ENCODE measurements at places on chromosomes 12 and 14. TPM values are rescaled to one million over a fixed set of nuclear protein-coding genes. Genes with fewer than 3 reads are reported as not detected.

RIMKLB gene
- total RNA-seq = 34.0 TPM

EIF2B1 gene
- total RNA-seq = 135 TPM

HHIPL1 gene
- 4.9 TPM for total RNA-seq

GRCh38 chr14:97097296-97097695 lies 300.1 kb downstream of the VRK1 start:
- DNase-seq = no peak

DNA sequence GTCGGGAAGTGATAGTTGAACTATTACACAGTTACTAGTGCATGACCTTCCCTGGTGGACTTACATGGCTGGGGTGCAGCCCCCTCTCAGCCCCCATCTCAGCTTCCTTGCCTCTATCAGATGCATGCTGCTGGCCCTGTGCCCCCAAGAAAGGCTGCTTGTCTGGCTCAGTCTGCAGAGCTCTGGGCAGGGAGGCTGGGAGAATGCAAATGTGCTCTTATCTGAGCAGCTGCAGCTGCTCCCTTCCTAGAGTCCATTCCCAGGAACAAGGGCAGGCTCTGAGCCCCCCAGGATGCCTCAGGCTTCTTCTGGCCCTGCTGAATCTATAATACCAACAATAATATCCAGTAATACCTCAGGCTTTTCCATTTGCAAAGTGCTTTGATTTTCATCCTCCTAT lies 218.1 kb upstream of the SRRM4 start:
- no peak for DNase-seq

DNA sequence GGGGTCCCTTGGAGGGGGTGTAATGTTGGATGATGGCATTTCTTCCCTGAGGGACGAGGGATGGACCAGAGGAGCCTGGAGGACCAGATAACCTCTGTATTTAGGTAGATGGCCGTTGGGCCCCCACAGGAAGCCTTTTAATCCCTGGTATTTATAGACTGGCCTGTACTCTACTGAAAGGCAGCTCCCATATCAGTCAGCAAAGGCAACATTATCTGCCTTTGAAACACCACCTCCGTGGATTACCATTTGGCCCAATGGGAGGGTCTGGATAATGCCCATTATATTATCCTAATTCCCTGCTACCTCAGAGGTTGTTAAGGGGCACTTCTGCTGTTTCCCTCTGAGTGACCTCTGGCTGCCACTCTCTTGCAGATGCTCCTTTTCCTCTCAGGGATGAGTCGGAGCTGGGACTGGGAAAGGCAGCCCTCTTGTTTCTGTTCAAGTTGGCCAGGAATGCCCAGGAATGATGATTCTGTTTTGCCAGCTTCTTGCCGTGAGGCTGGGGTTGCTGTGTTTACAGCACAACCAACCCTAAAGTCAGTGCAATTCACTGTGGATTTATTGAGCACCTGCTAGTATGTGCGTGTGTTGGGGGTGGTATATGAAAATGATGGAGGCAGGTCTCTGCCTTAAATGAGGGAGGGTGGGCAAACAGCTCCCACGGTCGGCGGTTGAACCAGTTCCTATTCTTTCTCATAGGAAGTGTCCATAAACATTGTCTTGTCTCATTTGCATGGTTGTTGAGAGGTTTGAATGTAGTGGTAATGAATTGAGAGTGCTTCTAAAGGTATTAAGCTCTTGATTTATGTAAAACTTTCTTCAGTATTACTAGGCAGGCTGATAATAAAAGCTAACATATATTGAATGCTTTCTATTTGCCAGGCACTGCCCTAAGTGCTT lies 18.1 kb downstream of the SUSD6 start:
- no peak for DNase-seq

DNA sequence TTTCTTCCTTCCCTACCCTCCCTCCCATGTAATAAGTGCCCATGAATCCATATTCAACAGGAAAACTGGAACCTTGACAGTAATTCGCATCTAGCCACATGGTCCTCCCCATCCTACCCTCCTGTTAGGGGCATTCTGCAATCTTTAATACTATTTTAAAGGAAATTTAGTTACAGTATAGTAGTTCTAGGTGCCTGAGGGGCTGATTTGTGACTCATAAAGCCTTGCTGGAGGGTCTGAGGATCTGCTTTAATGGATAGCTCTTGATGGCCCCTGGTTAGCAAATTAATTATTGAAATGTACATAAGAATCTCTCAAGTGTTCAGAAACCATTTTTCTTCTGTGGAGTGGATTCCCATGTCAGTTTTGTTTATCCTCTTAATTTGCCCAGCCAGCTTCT lies 54.1 kb downstream of the ESRRB start:
- DNase-seq = no peak

DNA sequence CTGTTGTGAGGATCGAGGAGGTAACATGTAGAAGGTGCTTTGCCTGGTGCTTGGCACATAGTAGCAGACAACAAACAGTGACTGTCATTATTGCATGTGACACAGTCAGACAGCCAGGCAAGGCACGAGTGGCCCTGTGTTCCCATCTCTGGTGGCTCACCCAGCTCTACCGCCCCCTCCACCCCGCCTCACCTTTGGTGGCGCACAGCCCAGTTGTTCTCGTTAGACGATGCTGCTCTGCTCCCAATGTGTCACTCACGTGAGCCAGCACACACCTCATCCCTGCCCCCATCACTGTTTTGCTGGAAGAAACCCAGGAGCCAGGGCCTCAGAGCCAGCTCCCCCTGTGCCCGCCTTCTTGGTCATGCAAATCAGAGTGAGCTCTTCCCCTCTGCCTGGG lies 113.3 kb downstream of the CALM1 start:
- no peak for DNase-seq

DNA sequence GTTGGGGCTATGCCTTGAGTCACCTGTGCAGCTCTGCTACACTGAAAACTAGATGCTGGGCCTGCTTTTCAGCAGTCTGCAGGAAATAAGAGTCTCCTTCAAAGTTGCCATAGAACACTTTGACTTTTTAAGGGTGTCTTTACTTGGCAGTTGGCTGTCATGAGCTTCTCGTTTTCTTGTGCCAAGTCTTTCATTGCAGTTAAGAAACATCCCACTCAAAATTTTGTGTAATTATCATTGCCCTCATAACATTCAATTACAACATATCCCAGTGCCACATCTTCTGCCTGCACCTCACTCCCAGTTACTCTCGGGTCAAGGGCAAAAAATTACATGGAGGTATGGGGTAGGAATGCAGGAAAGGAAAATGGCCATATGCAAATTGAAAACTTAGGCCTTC lies 29.1 kb downstream of the GPR65 start:
- DNase-seq = no peak

- no peak for DNase-seq
Observed at GRCh38 chr14:94343238-94344005, 20.3 kb upstream of the SERPINA6 start.

DNA sequence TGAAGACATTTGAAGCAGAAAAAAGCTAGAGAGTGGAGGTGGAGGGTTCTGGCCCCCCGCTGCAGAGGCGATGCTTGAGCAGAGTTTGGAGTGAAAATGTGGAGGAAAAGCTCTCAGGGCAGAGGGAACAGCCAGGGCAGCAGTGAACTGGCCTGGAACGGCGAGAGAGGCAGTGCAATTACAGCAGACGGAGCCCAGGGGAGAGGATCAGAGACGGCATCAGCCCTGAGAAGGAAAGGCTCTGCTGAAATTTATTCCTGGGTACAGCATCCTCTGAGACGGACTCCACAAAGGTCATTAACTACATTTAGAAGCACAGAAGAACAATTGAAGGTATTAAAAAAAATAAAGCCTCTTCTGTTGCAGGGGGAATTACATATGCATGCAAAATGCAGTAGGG lies 14.2 kb downstream of the STON2 start:
- DNase-seq = no peak

DNA sequence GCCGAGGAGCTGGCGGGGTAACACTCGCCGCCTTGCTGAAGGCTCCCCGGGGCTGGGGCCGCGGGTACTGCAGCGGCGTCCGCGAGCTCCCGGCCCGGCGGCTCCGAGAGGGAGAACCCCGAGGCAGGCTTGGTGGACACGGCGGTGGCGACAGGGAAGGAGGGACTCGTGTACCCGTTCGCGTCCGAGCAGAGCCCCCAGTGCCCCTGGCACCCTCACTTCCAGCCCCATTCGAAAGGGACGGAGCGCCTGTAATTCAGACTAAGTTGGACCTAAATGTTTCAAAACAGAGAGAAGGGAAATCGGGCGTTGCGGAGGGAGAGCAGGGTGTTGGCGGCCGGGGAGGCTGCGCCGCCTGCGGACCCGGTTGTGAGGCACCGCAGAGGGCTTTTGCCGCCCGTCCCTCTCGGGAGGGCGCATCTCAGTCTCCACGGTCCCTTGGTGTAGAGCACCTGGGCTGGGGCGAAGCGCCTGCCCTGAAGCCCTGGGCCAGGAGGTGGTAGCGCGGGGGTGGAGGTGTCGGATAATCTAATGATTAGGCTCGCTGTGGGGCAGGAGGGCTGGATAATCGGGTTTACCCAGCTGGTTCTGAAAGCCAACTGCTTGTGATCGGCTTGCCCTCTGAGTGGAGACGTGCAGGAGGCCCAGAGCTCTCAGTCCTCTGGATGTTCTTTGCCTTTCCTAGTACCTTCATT lies 771 bp downstream of the DAAM1 start:
- no peak for DNase-seq

DNA sequence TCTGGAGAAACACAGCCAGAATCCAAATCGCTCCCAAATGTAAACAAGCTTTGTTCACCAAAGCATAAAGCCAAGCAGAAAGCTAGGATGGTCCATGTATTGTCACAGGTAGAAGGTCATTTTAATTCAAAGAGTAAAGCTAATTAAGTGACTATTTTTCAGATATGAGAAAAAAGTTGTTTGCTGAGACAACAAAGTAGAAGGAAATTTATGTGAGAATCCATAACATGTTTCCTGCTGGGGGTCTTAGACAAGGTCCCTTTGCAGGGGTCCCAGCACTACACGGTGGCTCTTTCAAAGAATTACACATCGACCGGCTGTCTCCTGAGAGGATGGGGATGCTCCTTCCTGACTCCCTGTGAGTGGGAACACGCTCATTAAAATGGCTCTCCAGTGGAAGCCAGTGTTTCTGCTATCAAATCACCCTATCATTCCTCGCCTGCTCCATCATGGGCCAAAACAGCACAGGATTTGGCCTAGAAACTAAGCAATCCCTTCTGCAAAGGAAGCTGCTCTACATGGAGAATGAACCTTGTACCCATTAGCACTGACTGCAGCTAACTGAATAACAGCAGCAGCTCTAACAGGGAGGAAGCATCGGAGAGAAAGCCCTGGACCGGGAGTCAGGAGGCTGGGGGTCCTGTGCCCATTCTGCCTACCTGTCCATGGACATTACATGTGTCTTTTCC lies 175.3 kb downstream of the STXBP6 start:
- DNase-seq = no peak

GRCh38 chr14:35336494-35337268 lies 44.5 kb downstream of the PSMA6 start:
- peak; percentile 67 for DNase-seq

DNA sequence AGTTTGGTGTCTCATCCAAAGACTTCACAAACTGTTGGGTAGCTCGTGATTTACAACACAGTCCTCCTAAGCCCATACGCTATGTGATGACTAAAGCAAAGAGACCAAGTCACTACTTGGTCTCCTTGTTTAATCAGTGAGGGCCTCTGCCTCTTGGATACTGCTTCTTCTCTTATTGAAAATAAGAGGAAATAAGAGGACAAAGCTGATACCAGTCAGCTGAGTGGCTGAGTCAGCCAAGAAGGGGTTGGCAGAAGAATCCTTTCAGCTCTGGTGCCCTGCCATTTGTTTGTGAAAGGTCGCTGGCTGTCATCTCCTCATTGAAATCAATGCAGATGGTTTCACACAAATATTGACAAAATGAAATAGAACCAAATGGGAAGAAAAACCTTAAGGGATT lies 67.5 kb upstream of the SLC35F4 start:
- DNase-seq = peak; percentile 47

DNA sequence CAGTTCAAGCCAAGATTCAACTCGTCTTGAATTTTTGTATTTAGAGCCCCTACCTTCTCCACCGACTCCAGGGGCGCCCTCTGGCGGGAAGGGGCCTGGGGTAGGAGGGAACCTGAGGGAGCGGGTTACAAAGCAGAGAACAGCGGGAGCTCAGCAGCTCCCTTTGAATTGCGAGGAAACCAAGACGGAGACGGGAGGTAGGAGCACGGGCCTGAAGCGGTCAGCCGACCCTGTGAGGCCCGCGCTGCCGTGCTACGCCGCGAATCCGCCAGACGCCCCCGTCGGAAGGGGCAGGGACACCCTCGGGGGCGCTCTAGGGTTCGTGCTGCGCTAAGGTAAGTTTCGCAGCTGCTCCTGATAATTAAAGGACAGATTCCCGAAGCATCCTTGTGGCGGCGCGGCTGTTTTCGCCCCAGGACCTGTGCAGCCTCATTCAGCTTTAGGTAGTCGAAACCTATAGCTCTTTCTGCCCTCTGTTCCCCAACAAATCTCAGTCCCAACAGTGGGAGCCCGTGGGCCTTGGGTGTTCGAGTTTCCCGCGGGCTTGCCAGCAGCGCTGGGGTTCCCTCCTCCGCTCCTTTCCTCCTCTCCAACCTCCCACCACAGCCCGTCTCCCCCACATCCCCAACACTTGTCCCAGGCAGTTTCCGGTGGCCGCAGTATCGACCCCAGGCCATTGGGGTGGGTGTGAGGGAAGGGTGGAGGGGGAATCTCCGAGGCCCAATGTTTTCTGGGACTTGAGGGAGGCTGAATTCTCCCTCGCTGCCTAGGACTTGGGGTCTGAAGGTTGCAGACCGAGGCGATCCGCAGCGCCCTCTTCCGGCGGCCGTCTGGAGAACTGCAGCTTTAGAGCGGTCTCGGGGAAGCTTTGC lies 5.1 kb upstream of the NKX2-1 start:
- no peak for DNase-seq

DNA sequence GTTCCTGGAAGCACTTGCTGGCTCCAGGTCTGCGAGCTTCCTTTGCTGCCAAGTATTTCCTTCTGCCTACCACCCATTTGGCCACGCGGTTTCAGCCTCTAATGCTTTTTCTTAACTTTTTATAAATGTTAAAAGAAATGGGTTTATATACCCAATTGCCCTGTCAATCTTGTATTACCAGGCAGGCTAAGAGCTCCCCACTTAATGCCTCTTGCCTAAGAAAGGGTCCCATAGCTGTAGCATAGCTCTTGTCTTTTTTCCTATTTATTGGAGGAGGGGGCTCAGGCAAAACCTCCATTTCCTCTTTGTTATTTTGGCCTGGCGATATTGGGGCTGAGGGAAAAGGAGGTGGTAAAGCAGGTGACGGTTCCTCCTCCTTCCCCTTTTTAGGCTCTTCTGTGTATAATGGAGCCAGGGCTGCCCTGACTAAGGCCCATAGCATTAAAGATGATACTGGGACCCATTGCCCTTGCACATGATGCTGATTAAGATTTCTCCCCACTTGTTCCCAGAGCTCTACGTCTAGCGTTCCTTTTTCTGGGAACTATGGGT lies 21.6 kb upstream of the BLTP3B start:
- no peak for DNase-seq

DNA sequence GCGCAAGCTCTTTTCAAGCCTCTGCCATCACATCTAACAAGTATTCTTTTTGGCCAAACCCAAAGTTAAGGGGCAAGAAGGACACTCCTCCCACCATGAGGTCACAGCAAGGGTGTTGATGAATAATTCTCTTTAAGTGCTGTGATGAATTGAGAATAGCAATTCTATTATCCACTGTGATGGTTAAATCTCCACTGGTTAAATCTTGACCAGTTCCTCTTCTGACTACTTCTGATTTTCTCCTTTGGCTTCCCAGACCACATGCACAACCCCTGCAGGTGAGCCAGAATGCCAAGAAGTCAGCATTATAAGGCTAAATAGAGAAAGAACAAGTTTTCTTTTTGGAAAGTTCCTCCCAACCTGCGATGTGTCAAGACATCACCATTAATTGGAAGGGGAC lies 90.6 kb upstream of the BCL2L14 start:
- no peak for DNase-seq
